ENCODE measurements at places on chromosomes 6 and 20.

GRCh38 chr20:31474097-31474436 lies 860 bp downstream of the DEFB124 start:
- DNase-seq, result no peak

- DNase-seq, result no peak
Measured at GRCh38 chr20:21739682-21740081, 34.2 kb downstream of the PAX1 start.

DNA sequence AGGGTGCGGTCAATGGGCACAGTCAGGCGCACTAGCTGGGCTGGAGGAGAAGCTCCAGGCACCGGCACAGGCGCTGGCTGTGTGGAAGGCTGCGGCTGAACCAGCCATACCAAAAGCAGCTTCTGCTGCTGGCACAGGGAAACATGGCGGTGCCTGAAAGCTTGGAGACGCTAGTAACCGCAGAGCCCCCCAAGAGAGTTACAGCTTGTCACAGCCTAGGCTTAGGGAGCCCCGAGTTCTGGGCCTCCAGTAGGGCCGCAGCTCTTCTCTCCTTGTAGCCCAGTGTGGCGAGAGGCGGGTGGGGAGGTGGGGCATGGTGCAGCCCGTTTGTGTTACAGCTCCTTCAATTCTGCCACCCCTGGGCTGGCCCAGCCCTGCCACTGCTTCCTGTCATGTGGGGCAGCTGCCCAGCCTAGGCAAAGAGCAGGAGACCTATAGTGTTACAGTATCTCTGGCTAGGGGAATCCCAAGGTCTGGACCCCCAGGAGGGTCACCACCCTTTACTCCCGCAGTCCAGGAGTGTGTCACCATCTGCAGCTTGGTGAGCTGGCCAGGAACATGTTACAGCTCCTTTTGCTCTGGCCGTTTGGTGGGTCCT lies 58.6 kb upstream of the MANEA start:
- no peak for DNase-seq

DNA sequence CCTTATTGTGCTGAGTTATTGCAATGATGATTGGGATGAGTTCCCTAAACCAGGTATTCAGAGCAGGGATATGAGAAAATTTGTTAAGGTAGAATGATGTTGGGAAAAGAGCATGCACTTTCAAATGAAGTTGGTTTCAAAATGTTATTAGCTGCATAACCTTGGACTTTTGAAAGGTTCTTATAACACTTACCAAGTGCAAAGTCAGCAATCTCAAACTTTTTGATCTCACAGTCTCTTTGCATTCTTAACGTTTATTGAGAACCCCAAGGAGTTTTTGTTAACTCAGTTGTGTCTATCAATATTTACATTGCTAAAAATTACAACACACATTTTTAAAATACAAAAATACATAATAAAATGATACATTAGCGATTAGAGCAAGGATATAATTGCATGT lies 802.4 kb downstream of the PHF3 start:
- DNase-seq, result no peak

GRCh38 chr20:33273117-33273851 lies 9.7 kb upstream of the BPIFB1 start:
- DNase-seq, result no peak

- DNase-seq, result no peak
Measured at GRCh38 chr6:13372076-13372475, 43.7 kb upstream of the TBC1D7 start.

GRCh38 chr6:82779041-82779440 lies 286.6 kb downstream of the UBE3D start:
- no peak for DNase-seq
